ENCODE measurements at places on chromosomes 5 and 9.

DNA sequence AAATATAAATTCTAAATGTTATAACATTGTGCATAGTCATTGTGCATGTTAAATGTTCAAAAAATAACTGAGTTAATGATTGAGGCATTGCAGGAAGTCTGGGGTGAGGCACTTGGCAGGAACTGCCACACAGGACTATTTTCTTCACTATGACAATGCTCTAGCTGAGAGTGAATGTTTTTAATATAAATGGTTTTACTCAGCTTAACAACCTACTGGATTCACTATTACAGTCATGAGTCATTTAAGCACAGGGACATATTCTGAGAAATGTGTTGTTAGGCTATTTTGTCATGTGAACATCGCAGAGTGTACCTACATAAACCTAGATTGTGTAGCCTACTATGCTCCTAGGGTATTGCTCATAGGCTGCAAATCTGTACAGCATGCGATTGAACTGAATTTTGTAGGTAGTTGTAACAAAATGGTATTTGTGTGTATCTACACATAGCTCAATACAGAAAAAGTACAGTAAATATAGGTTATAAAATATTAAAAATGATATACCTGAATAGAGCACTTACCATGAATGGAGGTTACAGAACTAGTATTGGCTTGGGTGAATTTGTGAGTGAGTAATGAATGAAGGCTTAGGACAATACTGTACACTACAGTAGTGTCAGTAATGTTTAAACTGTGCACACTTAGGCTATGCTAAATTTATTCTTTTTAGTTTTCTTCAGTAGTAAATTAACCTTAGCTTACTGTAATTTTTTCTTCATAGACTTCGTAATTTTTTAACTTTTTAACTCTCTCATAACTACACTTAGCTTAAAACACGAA lies 346.1 kb upstream of the PTGER4 start:
- no peak for DNase-seq

DNA sequence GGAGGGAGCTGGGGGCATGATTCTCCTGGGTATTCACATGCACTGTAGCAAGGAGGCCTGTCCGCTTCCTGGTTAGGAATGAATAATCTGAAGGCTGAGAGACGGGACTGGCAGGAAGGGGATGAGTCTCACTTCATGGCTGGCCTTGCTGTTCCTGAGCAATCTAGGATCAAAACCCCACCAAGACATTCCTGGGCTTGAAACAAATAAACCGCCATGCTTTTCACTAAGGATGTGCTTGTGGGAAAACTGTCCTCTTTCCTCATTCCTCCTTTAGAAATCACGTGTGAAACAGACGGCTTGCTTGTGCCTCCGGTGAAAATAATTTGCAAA lies 132.8 kb downstream of the MACROH2A1 start:
- no peak for DNase-seq

GRCh38 chr5:133412661-133413060 lies 199.7 kb downstream of the FSTL4 start:
- DNase-seq = no peak

- DNase-seq = no peak
These were observed 130.6 kb downstream of the SMARCA2 start for GRCh38 chr9:2145746-2146145.

DNA sequence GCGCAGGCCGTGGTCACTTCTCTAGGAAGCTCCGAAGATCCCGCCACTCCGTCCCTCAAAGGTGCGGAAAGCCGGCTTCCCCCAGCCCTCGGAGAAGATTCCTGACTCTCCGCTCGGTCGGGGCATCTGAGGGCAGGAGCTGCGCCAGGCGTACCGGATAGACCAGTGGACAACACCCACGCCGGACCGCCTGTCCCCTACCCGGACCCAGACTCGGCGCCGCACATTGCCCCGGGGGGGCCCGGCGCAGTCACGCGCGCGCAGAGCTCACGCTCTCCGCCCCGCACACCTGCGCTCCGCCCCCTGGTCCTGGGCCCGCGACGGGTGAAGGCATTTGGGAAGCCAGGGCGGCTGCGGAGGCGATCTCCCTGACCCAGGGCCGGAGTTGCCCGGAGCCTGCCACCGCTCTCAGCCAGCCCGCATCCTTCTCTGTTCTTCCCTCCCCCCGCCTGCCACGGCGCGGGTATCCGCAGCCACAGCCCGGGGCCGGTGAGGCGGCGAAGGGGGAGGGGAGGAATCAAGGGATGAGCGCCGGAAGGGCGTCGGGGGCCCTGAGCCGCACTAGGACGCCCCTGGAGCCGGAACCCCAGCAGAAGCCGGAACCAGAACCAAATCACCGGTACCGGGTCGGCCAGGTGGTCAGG lies 448 bp downstream of the RELL2 start:
- DNase-seq = peak; percentile 31

DNA sequence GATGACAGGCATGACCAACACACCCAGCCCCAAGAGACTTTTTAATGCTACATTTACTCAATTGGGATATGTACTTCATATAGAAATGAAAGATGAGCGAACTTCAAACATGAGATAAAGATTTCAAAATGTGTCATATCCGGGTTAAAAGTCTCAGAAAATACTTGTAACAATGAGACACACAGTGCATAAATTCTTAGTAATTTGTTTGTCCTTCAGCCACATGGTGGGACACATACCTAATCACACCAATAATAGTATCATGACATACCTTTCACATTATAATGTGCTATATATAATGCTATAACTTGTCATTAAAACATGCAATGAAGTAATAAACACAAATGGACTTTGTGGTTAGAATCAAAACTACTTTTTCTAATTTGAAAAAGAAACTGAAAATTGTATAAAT lies 204.7 kb upstream of the RFX3 start:
- DNase-seq = no peak

DNA sequence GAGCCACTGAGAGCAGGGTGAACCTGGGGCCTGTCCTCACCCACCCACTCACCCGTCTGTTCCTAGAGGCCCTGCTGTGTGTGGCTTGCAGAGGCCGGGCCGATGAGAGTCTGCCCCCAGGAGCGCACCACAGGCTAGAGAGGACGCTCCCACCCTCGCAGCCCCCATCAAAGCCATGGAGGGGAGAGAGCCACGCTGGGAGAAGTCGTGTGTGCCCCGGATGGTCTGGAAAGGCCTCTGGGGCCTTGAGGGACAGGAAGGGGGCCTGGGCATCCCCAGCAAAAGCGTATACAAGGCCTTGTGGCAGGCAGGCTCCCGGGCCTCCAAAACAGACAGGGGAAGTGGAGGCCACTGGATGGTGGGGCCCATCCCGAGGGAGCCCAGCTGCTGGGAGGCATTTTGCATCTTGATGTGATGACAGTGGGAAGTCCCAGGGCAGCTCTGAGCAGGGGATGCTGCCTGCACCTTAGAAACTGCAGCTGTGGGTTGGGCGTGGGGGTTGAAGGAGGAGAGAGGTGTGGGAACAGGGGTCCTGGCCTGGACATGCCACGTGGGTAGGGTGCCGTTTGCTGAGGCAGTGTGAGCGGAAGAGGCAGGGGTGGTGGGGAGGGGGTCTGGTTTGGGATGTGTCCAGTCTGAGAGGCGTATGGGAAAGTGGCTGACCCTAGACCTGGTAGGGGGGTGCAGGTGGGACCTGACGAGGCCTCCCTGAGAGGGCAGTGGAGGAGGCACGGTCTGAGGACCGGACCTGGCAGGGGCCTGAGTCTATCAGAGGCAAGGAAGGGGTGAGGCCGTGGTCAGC lies 43.0 kb upstream of the NOTCH1 start:
- DNase-seq = no peak
